Activated naive CD4-positive, alpha-beta T cell treated with anti-CD3 and anti-CD28 coated beads, Interleukin-2, amount 50 U/mL, for 72 hours (primary cell): ENCODE measurements at places on chromosomes 5 and 9. TPM values are rescaled to one million over a fixed set of nuclear protein-coding genes. Genes with fewer than 3 reads are reported as not detected.

DNA sequence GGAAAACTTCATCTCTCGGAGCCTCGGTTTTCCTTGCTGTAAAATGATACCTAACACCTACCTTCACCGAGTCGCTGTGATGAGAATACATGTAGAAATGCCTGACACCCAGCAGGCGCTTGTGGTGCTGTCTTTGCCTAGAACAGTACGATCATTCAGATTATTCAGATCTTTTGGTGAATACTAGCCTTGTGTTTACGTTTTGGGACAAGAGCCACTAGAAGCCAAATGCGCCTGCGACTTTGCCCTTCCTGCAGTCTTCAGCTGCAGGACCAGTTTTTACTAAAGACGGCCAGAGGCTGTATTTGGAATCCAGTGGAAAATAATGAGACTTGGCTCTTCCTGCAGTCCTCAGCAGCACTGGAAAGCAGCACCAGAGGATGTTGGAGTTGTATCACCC lies 189.6 kb downstream of the TRIO start:
- no peak for DNase-seq

DNA sequence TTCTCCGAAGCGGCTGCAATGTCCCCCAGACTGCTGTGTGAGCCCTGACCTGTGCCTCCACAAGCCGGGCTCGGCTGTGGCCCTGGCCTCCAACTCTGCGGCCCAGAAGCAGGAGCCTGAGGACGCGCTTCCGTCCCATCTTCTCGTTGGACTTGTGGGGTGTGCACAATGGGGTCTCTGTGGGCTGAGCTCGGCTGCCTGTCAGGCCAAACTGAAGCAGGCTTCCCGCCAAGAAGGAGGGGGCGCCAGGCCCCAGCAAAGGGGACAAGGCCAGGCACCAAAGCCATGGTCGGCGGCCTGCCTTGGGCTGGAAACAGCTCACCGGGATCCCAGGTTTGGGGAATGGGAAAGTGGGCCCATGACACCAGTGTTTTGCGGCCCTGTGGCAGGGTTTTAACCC lies 4.1 kb downstream of the NOTCH1 start:
- no peak for DNase-seq

DNA sequence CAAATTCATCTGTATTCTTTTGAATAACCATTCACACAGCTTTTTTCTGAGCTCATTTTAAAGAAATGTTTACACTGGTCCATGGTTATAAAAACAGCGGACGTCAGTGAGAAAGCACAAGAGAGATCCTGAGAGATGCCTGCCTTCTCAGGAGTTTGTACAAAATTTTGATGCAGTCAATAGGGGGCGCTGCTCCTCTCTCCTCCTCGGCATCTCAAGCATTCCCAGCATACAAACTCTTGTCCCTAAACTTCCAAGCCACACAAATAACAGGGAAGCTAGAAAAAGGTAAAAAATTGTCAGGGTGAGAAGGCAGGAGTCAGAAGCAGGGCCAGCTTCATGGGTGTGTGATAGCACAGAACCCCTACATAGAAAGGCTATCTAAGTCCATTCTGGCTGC lies 11.2 kb upstream of the CCDC152 start:
- no peak for DNase-seq

GRCh38 chr5:150009671-150010387 lies 9.3 kb downstream of the HMGXB3 start:
- no peak for DNase-seq

DNA sequence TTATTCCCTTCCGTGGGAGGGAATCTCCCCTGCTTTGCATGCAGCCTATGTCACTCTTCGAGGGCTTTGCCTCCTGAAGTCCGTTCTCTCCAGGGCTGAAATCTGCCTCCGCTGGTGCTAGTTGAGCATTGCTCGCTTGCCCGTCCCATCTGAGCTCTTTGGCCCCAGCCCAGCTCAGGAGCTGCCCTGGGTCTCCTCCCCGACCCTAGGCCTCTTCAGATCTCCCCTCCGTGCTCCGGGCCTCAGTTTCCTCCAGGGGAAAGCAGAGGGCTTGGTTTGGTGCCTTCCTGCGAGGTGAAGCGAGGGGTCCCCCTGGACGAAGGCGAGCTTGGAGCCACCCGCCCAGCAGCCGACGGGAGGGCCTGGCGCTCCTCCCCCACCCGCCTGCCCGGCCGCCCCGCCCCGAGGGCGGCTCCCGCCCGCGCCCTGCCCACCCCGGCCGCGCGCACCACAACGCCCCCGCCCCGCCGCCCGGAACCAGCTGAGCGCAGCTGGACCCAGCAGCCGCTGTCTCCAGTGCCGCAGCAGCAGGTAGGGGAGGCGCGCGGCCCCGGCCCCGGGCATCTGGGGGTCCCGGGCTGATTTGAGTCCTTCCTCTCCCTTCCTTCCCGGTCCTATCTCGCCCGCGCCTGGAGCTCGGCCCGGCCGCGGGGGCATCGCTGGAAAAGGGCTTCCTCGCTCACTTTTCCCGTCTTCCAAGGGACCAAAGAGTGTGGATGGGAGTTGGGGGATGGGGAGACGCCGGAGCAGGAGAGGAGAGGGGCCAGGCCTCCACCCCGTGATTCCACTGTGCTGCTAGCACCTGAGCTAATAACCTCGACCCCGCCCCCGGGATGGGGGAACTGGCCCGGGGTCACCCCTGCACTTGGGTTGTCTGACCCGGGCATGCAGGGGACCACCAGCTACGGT lies at the start of gene GSN:
TSS of gene GSN (plus strand) at position 474 of the 909 bp plus-strand sequence. CDS start 33,810 bp downstream, outside the sequence.
- DNase-seq, result peak; percentile 51

- DNase-seq, result no peak
Observed at GRCh38 chr9:2524601-2525000, 97.0 kb upstream of the VLDLR start.

- DNase-seq, result no peak
Observed at GRCh38 chr5:137188566-137188965, 310.6 kb downstream of the SPOCK1 start.

- no peak for DNase-seq
Observed at GRCh38 chr5:7827610-7828009, 23.3 kb downstream of the CFAP90 start.

DNA sequence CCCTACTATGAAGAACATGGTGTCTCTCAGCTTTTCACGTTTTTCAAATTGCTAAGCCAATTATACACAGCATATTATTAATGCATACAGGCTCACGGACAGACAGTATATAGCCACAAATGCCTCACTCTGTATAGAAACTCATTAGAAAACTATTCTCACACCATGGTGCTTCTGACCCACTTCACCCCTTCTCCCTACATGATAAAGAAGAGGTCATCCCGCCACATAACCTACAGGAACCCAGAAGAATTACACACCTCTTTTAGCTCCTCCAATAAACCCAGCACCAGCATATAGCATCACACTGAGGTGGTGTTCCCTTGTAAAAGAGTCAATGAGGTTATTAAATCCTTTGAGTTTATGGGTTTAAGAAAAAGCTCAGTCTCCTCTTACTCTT lies 5.6 kb downstream of the TLE1 start:
- no peak for DNase-seq

GRCh38 chr5:177600508-177601018 lies 631 bp downstream of the B4GALT7 start:
- no peak for DNase-seq

DNA sequence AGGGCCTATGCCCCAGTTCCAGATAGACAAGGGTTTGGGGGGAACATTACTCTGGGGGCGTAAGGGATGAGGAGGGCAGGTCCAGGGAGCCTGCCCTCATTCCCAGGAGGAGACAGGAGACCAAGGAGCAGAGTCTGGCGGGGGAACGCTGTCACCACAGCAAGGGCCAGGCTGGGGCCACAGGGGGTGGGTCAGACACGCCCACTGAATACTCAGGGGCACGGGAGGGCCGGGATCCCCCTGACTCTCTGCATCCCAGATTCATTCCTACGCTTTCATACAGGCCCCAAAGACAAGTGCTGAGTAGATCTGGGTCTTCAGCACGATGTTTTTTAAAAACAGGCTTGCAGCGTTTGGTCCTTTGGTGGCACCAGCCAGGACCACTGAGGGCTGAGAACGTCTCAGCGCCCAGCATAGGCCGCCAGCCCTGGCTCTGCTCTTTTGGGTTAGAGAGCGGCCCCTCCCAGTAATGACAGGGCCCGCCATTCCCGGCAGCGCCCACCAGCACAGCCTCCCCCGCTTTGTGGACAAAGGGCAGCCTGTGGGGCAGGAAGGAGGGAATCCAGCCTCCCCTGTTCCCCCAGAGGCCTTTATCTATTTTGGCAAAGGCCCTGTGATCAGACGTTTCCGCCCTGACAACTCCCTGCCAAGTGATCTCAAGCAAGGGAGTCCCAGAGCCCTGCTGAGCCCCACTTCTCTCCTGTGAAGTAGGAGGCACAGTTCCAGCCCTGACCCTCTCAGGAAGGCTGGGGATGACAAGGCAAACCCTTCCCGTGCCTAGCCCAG lies 24.9 kb downstream of the NEK6 start:
- DNase-seq, result no peak

GRCh38 chr5:1736065-1736464 lies 63.6 kb downstream of the MRPL36 start:
- no peak for DNase-seq

DNA sequence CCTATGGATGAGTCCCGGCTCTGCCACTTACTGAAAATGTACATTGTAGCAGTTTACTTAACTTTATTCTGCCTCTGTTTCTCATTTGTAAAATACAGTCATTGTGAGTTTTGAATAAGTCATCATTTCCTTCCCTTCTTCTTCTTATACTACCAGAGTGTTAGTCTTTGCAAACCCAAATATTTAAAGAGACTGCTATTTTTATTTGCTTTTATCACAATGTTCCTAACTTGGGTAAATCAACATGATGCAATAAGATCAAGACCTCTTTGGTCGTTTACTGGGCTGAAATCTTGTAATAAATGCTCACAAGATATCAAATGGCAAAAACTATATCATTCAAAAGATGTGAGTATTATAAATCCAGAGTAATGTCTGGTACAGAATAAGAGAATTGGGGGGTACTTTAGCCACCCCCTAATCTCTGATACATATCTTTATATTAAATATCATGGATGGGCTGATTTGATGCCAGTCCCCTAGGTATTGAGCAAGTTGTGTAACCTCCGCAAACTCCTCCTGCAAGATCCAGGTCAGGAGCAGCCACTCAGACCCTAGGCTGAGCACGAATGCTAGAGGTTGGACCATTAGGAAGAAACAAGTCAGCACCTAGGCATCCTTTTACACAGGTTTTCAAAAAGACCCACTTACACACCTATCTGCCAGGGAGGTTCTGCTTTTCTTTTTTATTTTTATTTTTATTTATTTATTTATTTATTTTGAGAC lies 13.3 kb upstream of the GLDC start:
- DNase-seq, result no peak

GRCh38 chr9:135338546-135338945 lies 141.0 kb upstream of the PPP1R26 start:
- DNase-seq, result no peak

DNA sequence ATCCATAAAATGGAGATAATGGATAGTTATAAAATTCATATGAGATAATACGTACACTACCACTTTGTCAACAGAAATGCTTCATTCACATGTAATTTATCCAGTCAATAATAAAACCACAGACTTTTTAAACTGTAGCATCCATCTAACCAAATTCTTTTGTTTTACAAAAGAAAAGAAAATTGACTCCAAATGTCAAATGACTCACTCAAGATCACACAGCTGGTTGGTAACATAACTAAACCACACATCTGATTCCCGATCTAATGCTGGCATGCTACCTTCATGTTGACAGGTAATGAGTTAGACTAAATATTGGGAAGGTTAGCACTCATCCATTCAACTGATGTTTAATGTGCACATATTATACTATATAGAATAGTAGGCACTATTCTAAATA lies 4.9 kb downstream of the FRMD3 start:
- no peak for DNase-seq

DNA sequence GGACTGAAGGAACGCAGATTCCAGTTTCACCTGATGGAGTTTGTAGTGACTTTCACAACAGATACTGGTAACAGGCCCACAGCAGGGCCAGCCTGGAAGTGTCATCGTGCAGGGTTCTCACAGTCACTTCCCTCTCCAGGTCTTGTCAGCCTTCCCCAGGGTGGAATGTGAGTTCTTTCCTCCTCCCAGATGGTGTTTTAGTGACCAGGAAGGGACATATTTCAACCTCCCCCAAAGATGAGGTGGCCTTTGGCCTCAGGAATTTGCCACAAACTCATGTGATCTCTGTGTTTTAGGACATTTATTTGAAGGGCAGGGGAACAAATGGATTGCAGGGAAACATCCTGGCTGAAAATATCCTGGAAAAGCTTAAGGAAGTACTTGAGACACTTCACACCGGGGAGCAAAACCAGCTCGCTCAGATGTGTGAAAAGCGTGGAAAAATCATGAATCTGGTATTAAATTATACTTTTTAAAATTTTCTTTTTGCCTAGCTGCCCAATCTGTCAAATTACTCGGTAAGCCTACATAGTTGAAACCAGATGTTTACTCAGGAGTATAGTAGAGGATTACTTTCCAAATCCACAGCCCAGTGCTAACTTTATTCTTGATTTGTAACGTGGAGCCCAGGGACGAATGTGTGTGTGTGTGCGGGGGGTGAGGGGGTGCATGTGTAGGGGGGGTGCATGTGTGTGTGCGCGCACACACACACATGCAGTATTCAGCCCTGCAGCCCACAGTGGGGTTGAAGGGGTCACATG lies 66.8 kb downstream of the PTPDC1 start:
- no peak for DNase-seq

- DNase-seq, result no peak
Observed at GRCh38 chr5:88760527-88760926, 122.5 kb downstream of the MEF2C start.

- no peak for DNase-seq
Observed at GRCh38 chr5:141196363-141196762, 3.1 kb upstream of the PCDHB11 start.

GRCh38 chr5:57113481-57113880 lies 60.4 kb upstream of the GPBP1 start:
- no peak for DNase-seq

DNA sequence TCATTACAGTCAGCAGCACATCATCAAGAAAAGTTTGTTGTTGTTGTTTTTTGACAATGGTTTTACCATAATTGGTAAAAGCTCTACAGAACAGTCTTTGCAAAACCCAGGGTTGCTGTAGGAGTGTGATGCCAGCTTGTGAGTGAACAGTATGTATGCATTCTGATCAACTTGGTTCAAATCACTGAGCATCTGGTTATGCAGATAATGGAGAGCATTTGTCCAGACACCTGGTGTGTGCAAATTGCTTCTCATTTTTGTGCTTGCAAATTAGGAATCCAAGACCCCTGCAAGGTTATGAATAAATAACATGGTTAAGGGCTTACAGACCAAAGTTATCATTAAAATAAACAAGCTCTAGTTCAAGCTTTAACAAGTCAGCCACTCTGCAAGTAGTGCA lies 448.7 kb upstream of the ACTBL2 start:
- no peak for DNase-seq

GRCh38 chr5:45288746-45289145 lies 407.4 kb downstream of the HCN1 start:
- no peak for DNase-seq

GRCh38 chr9:89745601-89746376 lies 141.0 kb downstream of the GADD45G start:
- DNase-seq, result no peak

- no peak for DNase-seq
Observed at GRCh38 chr9:88927510-88927909, 63.8 kb upstream of the S1PR3 start.

Gene ST6GALNAC6
- 55.2 TPM for total RNA-seq

Gene SOX30
- total RNA-seq, result 0.14 TPM

Gene HSPA5
- total RNA-seq, result 120 TPM

Gene OBP2B
- total RNA-seq, result not detected

Gene EPB41L4A
- total RNA-seq, result 0.27 TPM

Gene SPACA9
- total RNA-seq, result 2.3 TPM

Gene ARL10
- total RNA-seq, result 3.1 TPM

Gene NXNL2
- total RNA-seq, result not detected

Gene PTPN3
- total RNA-seq, result 0.99 TPM
